LHCN-M2 (cell line): ENCODE measurements at places on chromosomes 6 and 20. TPM values are rescaled to one million over a fixed set of nuclear protein-coding genes. Genes with fewer than 3 reads are reported as not detected.

DNA sequence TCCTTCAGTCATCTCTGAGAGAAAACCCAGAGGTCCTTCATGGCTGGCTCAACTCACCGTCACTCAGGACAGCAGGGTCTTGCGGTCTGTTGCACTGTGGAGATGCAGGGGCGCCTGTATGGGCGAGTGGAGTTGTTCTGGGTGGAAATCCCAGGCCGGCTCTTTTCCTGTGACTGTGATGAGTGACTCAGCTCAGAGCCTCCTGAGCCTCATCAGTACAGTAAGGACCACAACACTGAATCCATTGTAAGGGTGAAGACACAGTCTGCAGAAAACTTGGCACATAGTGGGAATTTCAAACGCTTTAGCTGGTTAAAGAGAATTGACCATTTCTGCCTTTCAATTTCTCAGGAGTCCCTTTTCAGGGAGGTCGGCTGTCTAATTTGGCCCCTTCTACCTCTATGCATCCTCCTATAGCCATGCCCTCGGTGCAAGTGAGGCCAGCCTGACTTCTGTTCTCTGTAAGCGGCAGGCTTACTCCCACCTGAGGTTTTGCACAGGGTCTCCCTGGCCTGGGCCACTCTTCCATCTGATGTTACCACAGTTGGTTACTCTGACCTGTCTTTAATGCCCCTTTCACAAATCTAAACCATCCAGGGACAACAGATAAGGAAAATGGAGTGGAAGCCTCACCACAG lies 35.5 kb upstream of the TBXT start:
- DNase-seq = no peak

DNA sequence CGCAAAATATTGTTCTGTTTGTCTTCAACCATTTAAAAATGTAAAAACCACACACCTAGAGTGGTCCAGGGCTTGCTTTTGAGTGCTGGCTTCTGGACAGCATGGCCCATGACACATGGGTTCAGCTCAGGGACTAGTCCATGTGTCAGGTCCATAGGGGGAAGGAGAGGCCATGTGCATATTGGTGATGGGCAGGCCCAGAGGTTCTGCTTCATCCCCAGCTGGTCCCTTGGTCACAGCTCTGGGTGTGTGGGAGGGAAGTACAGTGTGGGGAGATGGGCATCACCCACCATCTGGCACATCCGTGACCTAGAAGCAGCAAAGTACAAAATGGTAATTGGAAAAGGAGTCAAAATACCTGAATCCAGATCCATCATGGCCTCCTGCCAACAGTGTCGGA lies 50.7 kb downstream of the STK35 start:
- DNase-seq = no peak

DNA sequence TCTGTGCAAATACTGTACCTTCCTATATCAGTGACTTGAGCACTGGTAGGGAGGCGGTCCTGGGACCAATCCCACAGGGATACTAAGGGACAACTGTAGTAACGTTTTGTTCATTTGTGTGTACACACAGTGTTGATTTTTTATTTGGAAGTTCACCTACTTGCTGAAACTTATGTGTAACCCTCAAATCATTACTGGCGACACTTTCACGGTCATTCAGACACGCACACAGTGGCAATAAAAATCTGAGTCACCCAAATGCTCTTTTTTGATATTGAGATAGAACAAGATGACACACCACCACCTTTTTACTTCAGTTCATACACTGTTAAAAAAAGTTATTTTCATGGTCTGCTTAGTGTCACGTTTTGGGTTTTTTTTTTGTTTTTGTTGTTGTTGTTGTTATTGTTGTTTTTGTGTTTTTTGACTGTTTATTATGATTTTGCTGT lies 79.8 kb downstream of the QKI start:
- DNase-seq = peak; percentile 41

DNA sequence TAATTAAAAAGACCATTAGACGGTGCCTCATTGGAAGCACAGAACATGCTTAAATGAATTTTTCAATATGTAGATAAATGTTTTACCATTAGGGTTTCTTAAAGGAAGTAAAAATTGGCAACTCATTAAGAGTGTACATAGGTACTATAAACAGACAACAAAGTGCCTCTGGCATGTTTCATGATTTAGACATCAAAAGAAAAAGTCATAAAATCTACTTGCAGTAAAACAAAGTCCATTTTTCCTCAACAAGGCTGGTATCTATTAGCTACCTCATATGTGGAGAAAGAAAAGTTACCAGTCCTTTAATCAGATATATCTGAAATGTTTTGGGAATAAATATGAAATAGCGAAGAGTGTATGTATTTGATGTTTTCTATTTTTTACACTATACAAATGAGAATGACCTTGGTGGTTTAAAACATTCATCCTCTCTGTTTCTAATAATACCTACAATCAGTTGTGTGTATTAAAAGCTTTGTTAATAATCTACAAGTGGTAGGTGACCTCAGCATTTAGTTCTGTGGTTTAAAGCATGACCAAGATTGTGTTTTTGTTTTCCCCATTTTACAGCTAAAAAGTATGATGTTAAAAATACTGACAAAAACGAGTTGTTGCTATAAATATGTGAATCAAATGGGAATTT lies 87.5 kb downstream of the HDGFL1 start:
- DNase-seq = no peak

DNA sequence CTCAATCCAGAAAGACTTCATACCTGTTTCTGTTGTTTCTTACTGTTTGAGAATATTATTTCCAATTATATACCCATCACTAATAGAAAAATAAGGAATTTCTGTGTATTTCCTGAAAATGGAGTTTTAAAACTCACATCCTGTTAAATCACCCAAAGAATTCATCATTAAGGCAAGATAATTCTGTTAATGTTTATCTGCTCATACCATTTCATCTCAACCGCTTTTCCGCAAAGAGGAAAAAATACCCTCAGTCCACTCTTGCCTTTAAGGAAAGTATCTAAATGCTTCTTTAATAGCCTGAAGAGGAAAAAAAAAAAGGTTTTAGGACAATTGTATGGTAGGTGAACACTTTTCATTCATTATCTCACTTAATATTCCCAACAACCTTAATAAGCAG lies 7.3 kb downstream of the TPMT start:
- DNase-seq = no peak

DNA sequence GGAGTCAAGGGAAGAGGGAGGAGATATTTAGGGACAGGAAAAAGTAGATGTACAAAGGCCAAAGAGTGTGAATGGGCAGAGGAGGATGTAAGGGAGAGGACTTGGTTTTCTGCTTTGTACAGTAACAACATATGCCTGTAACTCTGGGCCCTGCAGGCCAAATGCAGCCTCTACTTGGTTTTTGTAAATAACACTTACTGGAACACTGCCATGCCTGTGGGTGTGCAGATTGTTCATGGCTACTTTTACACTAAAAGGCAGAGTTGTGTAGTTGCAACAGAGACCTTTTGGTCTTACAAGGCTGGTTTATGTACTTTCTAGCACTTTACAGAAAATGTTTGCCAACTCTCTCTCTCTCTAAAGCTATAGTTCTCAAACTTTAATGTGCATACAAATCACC lies 157.1 kb downstream of the PHACTR1 start:
- DNase-seq = peak; percentile 36

GRCh38 chr6:148790817-148791216 lies 44.0 kb downstream of the UST start:
- no peak for DNase-seq

- no peak for DNase-seq
These were observed 505.0 kb downstream of the BMP2 start for GRCh38 chr20:7272512-7272911.

SSTR4 gene
- total RNA-seq = not detected in 2 replicates

RSPO3 gene
- not detected in 2 replicates for total RNA-seq

CAGE1 gene
- not detected in 2 replicates for total RNA-seq

CARMIL1 gene
- total RNA-seq = 5.5 and 5.6 TPM in 2 replicates

HS3ST5 gene
- 0.11 TPM in 1 of 2 replicates, not detected in the other for total RNA-seq
